Progenitor cell of endocrine pancreas (in vitro differentiated cells): ENCODE measurements at places on chromosomes 1 and 21. TPM values are rescaled to one million over a fixed set of nuclear protein-coding genes. Genes with fewer than 3 reads are reported as not detected.

DNA sequence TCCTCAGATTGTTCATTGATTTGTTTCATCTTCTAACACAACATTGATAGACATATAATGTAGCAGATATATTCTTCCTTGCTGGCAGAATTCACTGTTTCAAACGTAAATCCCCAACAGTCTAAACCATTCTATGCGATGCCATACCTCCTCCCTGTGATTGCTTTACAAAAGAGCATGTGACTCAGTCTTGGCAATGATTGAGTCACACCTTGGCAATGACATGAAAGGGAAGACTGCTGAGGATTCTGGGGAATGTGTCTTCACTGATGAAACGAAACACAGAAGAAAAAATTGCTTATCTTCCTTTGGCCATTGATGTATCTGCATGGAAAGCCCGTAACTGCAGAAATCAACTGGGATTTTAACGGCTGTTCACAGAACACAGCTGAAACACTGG, 409.6 kb upstream of the ZRANB2 start:
- DNase-seq: no peak

ATP1A2 gene
- total RNA-seq: 0.11 TPM in 1 of 2 replicates, not detected in the other

GRCh38 chr1:10252508-10252907, 42.1 kb downstream of the KIF1B start:
- no peak for DNase-seq

DNA sequence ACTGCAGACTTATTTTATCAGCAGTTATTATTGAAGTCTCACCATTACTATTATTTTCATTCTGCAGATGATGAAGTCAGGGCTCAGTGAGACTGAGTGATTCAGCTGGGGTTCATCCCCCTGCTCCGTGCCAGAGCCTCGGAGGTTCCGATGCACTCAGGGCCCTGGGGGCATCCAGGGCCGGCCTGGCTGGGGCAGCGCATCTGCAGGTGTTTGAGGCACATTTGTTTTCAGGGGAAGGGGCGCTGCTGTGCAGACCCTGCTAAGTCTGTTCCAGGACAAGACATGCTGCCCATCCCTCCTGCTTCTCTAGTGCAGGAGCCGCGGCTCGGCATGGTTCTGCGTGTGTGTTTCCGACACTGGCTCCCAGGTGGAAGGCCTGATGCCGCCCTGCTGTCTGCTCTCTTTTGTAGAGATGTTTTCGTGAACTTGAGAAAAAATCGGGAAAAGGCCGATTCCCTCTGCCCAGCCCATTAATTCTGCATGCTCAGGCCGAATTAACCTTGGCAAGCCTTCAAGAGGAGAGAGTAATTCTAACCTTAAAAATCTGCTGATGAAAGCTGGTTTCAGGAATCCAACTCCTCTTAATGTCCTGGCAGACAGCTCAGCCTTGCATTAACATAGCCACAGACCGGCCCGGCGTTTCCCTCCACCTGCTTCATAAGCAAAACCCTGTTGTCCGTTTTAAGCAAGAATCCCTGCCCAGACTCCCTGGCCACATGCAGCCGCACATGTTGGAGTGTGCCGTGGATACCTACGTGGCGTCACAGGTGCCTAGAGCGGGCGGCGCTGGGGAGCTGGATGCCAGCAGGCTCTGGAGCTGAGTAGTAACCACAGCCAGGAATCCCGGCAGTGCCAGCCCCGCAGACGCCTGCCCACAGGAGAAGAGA, 316.0 kb upstream of the VAMP3 start:
- DNase-seq: no peak

PLA2G2A gene
- total RNA-seq: 2.0 and 2.4 TPM in 2 replicates

DNA sequence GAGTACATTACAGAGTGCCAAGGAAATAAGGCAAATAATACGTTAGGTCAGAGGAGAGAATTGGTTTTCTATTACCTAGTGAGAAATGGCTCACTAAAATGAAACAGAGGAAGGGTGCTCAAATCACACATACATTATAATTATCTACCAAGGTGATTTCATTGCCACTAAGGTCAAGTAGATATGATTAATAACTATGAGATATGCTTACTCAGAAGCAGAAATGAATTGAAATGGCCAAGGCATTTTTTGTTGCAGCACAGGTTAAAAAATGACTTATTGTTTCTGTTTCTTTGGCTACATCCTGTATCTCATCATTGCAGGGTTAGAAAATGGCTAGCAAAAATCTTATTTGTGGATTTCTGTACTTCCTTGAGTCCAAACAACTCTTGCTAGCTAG, 154.5 kb upstream of the GORAB start:
- no peak for DNase-seq

GRCh38 chr21:35893156-35893555, 167.2 kb downstream of the SETD4 start:
- no peak for DNase-seq

GRCh38 chr1:110118636-110119396, 6.6 kb downstream of the UBL4B start:
- DNase-seq: no peak

GRCh38 chr1:151881479-151881878, 27.8 kb downstream of the THEM4 start:
- no peak for DNase-seq

TLCD4 gene
- total RNA-seq: 33.8 and 34.2 TPM in 2 replicates

- DNase-seq: no peak
Observed at GRCh38 chr1:29801003-29801402, 564.7 kb downstream of the PTPRU start.

GRCh38 chr1:58898739-58899586, 115.1 kb upstream of the JUN start:
- DNase-seq: no peak

- DNase-seq: no peak
Observed at GRCh38 chr21:36208326-36209013, 51.8 kb downstream of the DOP1B start.
